ENCODE measurements at places on chromosomes 12 and 14.

DNA sequence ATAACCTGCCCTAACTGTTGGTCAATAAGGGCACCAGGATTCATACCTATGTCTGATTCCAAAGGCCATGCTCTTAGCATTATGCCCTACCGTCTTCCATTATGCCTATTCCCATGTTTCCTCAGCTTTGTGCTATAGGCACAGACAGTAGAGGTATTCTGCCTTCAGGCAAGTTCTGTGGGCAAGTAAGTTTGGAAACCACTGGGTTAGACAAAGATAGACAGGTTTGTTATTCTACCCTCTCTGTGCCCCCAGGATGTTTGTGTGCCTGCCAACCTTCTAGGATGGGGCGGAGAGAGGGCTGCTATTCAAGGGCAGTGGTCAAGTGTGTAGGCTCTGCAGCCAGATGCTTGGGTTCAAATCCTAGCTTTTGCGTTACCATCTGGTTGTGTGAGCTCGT, 4.6 kb downstream of the RAPGEF3 start:
- DNase-seq, result no peak

- DNase-seq, result no peak
These were observed 117.6 kb downstream of the TRMT5 start for GRCh38 chr14:60863249-60863648.

DNA sequence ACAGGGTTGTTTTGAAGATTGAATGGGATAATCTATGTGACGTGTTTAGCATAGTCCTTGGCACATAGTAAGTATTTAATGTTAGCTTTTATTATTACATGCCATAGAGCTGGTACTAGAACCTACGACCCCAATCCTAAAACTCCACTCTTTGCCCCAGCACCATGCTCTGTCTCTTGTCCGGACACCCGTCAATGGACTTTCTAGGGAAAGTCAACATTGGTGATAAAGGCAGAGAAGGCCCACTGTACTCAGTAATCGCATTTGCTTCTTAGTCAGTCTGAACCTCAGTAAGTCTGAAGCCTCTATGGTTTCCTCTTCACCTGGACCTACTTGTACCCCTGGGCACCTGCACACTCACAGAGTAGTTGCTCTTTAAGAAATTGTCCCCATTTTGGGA, 153.1 kb upstream of the PRMT8 start:
- no peak for DNase-seq

- no peak for DNase-seq
These were observed 222.2 kb downstream of the ITPR2 start for GRCh38 chr12:26610774-26611173.

DNA sequence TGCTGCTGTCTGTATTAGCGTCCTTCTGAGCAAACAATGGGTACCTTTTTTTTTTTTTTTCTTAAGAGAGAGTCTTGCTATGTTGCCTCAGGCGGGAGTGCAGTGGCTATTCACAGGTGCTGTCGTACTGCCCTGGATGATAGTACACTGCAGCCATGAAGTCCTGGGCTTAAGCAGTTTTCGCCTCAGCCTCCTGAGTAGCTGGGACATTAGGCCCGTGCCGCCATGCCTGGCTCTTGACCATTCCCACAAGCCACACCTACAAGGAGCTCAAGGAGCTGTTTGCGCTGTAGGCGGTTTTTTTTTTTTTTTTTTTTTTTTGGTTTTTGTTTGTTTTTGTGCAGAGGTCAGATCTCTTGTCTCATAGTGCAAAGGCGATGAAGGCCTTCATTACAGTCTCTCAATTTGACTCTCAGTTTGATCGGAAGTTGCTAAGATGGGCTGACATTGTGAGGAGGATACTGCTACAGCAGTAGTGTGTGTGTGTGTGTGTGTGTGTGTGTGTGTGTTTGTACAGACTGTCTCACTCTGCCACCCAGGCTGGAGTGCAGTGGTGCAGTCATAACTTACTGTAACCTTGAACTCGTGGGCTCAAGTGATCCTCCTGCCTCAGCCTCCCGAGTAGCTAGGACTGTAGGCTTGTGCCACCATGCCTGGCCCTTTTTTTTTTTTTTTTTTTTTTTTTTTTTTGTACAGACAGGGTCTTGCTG, 34.2 kb downstream of the TRAF3 start:
- no peak for DNase-seq

DNA sequence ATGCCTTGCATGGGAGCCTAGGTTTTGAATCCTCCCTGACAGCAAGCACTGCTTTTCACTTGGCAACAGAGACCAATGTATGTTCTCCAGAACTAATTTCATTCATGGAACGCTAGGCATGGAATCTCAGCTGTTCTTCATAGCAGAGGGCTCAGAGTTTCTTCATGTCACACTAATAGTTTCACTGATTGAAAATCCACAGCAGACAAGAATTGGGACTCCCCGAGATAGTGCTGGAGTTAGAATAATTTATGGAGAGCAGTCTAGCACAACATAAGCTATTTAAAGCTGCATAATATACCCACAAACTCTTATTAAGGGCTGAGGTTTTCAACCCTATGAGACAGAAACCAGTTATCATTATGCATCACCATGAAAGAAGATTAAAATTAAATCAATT, 342.5 kb downstream of the TMEM132D start:
- no peak for DNase-seq

- DNase-seq, result no peak
These were observed 126.1 kb downstream of the PELI2 start for GRCh38 chr14:56244138-56244789.

GRCh38 chr12:45914090-45914489, 76.3 kb downstream of the SCAF11 start:
- DNase-seq, result no peak

DNA sequence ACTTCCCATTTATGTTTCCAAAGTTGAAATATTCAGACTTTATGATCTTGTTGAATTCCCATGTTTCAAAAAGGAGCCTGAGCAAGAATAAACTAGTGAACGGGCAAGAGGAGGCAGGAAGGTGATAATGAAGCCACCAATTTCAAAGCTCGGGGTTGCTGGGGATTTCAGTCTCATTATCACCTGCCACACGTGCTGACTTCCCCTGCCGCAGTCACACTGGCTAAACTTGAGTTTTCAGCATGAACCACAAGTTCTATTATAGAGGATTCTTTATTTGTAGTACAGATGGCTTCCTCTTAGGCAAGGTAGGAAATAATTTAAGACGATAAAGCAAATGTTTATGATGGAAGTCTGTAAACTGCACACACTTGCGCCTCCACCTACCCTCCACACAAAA, 18.1 kb upstream of the DIABLO start:
- peak; percentile 15 for DNase-seq

DNA sequence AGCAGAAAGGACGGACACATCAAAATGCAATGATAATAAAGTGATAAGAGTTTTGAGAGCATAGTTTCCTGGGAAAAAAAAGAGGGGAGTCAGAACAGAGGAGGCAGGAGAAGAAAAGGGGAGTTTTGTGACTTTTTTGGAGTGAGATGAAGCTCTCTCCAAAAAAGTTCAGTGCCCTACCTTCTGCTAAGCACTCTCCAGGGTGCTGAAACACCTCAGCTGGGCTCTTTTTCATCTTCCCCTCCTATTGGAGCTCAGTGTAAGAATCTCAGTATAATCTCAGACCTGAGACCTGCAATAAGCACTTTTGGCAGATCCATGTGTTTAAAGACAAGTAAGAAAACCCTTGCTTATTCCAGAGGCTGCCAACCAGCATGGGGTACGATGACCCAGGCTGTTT, 58.9 kb upstream of the SRRM4 start:
- DNase-seq, result no peak

- DNase-seq, result no peak
These were observed 3.8 kb upstream of the CDKL1 start for GRCh38 chr14:50400461-50400860.

GRCh38 chr12:121748571-121749265, 36.2 kb downstream of the TMEM120B start:
- DNase-seq, result peak; percentile 49

- no peak for DNase-seq
These were observed 638 bp downstream of the LAG3 start for GRCh38 chr12:6772726-6773589.

GRCh38 chr12:71721783-71722505, 32.7 kb upstream of the RAB21 start:
- no peak for DNase-seq

GRCh38 chr14:80787876-80788275, 153.7 kb downstream of the CEP128 start:
- DNase-seq, result no peak

DNA sequence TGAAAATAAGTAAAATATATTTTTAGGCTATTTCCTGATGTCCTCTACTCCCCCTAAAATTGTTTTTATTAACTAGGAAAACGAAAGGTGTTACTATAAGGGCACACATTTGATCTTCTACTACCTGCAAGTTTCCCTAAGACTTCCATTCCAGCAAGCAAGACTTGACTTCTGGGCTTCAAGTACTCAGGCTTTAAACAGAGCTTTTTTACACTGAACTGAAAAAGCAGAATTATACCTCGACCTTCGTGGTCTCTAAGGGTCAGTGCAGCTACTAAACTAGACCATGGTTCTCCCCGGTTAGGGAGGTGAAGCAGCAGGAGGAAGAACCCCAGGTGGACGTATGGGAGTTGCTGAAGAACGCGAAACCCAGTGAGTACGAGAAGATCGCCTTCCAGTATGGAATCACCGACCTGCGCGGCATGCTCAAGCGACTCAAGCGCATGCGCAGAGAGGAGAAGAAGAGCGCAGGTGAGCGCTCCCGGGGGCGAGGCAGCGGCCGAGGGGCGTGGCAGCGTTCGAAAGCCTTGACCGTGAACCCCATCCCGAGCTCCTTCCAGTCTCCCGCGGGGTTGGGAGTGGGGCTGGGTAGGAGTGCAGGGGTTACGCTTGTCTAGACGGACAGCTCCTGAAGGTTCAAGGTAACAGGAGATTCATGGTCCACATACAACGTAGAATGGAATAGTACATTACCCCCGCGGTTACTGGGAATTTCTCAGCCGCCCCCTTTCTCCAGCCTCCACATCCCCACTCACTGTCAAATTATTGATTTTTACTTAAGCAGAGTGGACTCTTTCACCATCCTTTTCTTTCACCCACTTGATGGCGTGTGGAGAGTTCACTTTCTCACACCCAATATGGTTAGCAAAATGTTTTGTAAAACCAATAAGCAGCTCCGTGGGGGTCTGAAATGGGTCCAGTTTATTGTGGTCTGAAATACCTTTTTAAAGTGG, 47.6 kb downstream of the MYBPC1 start:
- no peak for DNase-seq

GRCh38 chr12:45406988-45407850, 191.3 kb downstream of the ANO6 start:
- no peak for DNase-seq

- DNase-seq, result no peak
These were observed 23.1 kb downstream of the DNAL1 start for GRCh38 chr14:73667854-73668253.

DNA sequence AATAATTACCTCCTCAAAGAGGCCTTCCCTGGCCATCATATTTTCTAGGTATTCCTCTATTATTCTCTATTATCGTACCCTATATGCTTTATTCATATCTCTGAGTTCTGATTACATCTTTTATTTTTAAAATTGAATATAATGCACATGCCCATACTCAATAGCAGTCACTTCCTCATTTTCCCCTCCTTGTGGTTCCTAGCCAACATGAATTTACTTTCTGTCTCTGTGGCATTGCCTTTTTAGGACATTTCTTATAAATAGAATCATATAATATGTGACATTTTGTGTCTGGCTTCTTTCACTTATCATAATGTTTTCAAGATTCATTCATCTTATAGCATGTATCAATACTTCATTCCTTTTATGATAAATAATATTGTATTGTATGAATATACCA, 74.4 kb upstream of the TRHDE start:
- DNase-seq, result no peak

- DNase-seq, result no peak
These were observed 39.0 kb downstream of the NOS1 start for GRCh38 chr12:117322428-117322827.

DNA sequence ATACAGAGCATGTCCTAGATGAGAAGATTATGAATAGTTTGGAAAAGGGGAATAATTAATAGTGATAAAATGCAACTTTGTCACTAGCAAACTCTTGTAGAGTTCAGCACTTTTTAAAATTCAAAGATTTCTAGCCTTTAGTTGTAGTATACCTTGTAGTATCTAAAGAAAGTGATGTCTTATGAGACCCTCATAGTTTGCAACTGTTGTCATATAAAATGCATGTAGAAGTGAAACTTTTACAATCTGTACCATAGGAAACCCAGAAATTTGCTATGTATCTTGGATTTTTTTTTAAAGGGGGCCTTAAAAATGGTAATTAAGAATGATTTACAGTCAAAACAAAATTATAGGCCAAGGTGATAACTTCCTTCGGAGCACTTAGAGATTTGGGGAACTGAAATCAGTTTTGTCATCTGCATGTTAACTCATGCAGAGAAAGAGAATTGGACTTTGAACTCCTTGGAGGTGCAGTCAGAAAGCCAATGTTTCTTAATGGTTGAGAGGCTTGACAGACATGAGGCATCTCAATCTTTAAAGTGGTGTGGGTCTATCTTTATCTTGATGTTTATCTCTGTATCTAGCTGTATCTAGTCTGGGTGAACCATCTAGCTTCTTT, 1.3 kb downstream of the LRRK2 start:
- no peak for DNase-seq

DNA sequence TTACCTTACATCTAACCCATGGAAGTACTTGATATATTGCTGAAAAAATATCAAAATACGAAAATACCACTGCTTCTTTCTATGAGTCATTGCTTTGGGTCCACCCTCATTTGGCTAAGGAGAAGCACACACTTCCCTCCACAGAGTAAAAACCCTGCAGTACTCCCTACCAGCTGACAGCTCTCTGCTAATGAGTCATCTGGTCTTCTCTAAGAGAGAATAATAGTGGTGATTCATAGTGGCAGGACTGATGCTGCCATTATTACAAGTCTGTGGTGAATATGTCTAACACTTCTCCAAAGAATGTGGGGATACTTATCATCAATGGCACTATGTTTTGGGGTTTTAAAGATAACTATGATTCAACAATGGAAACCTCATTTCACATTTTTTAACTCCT, 90.7 kb downstream of the PPFIA2 start:
- peak; percentile 6 for DNase-seq

DNA sequence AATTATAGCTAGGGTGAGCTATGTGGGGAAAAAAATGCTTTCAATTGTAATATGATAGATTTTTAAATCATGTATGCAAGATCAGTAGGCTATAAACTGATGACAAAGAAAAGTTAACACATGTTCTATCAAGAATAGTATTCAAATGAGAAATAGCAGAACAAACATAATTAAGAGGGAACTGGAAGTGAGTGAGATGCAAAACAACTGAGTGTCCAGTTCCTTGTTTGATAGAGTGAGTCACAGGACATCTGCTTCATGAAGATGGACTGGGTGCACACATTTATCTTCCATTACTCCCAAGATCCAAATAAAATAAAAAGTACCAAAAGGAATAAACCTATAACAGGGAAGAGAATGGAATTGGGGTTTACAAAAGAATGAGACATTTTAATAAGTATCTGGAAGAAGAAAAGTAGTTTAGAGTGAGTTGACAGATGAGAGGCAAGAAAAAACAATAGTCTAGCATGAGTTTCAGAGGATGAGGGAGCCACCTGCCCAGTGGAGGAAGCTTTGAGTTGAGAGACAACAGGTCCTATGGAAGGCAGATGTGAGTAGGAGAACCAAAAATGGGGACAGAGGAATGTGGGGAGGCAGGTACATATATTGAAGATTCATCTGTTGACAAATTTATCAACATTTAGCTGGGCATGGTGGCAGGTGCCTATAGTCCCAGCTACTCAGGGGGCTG, 178.1 kb upstream of the ARHGAP5 start:
- DNase-seq, result no peak

GRCh38 chr14:63960926-63961567, 108.2 kb downstream of the SYNE2 start:
- DNase-seq, result no peak

GRCh38 chr12:54159140-54159539, 29.6 kb downstream of the SMUG1 start:
- DNase-seq, result no peak

Measured in activated naive CD4-positive, alpha-beta T cell treated with Interleukin-2 at 50 U/mL for 16 hours (primary cell).